CD4-positive, CD25-positive, alpha-beta regulatory T cell (primary cell): ENCODE measurements at places on chromosomes 6 and 20.

DNA sequence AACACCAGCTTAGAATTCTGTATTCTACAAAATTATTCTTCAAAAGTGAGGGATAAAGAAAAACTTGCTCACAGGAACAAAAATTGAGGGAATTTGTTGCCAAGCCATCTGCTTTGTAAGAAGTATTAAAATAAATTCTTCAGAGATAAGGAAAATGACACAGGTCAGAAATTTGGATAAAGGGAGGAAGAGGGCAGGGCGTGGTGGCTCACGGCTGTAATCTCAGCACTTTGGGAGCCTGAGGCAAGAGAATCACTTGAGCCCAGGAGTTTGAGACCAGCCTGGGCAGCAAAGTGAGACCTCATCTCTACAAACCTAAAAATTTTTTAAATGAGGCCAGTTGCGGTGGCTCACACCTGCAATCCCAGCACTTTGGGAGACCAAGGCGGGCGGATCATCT is 11.8 kb downstream of the SMIM28 start:
- no peak for DNase-seq

- DNase-seq = no peak
Measured at GRCh38 chr20:63863021-63863797, 1.9 kb upstream of the TPD52L2 start.

DNA sequence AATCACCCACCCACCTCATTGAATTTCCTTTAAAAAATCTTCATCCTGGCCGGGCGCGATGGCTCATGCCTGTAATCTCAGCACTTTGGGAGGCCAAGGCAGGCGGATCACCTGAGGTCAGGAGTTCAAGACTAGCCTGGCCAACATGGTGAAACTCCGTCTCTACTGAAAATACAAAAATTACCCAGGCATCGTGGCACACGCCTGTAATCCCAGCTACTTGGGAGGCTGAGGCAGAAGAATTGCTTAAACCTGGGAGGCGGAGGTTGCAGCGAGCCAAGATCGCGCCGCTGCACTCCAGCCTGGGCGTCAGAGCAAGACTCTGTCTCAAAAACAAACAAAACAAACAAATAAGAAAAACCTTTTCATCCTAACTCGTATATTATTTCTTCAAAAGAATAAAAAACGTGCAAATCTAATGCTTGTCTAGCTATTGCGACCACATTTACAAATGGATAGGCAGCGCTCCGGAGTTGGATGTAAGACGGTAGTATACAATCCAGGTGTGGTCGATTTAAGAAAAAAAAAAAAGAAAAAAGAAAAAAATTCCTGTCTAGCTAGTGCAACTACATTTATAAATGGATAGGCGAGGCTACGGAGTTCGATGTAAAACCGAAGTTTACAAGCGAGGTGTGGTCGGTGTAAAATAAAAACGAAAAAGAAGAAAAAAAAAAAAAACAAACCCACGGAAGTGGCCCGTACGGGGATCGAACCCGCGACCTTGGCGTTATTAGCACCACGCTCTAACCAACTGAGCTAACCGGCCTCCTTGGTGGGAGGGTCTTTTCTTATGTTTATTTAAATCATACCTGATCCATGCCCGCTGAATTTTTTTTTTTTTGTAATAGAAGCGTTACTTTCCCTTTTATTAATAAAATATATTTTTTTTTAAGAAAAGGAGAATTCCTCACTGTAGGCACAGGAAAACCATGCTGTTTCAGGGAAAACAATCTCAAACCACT is 70.7 kb upstream of the PRSS16 start:
- DNase-seq = peak; percentile 72

- no peak for DNase-seq
Measured at GRCh38 chr6:25332655-25333071, 53.5 kb downstream of the CARMIL1 start.

DNA sequence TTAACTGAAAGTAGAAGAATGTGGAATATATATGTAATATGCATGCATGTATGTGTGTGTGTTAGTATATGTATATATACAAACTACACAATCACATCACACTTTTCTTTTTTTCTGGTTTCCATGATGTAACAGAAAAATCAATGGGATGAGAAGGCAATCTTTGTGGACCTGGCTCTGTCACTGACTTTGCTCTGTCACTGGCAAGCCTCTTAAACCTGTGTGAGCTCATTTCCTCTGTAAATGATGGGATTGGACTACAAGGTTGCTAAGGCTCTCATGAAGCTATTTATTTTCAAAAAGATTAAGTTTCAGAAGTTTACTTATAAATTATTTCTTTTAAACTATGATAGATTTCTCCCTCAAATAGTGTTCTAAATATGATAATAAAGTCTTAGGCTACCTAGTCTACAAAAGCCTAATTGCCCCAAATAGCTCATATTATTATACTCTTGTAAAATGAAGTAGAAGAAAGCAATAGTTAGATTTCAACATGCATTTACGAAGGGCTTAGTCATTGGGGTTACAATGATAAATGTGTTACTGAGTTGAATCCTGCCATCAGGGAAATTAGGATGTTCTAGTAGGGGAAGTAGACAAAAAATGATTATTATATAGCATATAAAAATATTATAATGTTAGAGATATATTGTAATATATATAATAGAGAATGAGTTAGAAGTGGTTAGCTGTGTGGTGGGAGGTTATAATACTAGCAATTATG is 129.3 kb downstream of the AFG1L start:
- DNase-seq = no peak

DNA sequence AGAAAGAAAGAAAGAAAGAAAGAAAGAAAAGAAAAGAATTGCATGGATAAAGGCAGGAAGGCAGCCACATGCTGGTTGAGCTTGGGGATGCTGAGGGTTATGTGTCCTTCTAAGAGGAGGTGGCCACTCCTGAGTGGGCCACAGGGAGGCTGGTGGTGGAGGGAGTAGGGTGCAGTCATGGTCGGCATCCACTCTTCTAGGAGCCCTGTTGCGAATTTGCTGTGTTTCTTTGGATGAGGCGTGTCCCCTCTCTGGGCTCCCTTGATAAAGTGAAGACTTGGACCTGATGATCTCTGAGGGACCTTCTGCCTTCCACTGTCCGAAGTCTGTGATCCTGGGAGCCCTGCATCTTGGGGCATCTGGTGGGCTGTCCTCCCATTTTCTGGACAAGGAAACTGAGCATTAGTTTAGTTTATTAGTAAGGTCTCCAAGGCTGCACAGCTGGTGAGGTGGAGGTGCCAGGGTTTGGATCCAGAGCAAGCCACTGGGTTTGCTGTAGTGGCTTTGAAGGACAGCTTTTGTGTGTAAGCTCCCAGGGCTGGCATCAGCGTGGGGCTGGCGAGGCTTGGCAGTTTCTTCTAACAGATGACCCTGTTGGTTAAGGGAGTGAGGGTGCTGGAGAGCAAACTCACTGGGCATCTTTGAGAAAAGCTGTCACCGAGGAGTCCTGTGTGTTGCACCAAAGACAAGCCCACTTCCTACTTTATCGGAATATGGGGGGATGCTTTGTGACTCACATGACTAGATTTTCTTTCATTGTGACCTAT is 4.3 kb downstream of the DLGAP4 start:
- DNase-seq = no peak

DNA sequence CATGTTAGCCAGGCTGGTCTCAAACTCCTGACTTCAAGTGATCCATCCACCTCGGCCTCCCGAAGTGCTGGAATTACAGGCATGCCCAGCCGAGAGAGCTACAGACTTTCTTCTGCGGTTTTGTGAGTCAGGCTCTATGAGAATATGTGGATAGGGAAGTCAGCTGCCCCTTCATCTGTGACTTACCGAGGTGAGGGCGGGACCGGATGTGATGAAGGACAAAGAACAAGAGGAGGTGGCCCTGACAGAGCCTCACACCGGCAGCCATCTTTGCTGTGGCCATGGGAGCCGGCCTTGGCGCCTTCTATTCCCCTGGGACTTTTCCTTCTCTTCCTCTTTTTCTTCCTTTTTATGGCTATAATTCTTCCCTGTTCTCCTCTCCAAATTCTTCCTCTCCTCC is 67.0 kb downstream of the IYD start:
- no peak for DNase-seq

DNA sequence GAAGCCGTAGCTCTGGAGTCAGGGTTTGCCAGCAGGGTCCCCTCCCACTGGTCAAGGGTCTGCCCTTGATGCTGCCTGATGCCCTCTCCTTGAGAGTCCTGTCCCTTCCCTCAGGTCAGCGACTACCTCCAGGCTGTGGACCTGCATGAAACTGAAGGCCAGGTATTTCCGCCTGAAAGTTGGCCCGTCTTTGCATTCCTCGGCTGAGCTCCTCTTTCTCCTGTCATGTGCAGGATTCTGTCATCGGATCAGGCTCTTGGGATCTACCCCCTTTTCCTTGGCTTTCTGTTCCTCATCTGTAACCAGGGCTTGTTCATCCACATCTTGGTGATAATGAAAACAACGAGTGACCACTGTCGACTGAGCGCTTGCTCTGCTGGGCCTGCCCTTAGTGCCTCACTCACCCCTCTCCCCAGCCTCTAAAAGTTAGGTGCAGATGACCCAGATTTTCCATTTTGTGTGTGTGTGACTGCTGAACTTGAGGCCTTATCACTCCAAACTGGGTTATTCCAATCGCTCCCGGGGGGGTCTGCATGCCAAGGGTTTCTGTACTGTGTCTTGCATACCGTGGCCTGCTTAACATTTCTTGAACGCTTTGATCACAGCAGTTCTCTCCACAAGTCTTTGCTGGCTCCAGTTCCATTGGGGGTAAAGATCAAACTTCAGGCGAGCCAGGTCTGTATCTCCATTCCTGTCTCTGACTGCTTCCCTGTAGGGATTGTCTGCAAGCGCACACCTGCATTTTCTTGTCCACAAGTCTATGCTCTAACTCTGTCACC is 81.6 kb downstream of the DTD1 start:
- DNase-seq = no peak

GRCh38 chr6:89172131-89172530 is 26.3 kb downstream of the PM20D2 start:
- DNase-seq = no peak

DNA sequence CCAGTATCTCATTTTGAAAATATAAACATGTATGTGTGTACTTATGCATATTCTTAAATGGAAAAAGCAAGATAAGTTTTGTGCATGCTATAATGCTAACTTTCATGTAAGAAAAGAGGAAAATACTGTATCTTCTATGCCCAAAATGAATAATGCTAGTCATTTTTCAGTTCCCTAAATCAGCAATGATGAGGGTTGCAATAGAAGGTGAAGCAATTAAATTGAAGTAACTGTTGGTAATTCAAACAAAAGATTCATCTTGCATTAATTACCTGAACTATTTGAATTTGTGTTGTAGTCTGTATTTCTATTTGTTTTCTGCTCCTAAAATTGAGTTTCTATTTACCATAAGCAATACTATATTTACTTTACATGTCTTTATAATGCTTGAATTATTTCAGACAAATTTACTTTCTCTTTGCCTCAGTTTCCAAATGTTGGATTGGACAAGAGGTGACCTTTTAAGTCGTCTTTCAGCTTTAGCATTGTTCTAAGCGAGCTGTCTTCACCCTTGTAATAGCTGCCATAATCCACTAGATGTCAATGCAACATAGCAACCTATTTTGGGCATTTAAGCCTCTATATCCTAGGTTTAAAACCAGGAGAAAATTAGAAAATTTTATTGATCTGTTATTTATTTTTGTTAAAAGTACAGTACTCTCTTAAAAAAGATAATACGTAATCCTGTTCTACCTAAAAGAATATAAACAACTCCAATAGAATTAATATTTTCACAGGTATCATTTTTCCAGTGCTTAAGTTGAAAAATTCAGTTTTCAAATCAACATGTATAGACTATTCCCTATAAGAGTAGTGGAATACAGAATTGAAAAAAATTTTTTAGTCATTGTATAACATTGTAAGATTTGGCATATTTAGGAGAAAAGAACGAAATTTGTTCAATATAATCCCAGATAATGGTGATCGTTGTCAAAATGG is 52.3 kb upstream of the IFNGR1 start:
- DNase-seq = no peak

- no peak for DNase-seq
Measured at GRCh38 chr6:107534571-107535141, 44.7 kb downstream of the SOBP start.

DNA sequence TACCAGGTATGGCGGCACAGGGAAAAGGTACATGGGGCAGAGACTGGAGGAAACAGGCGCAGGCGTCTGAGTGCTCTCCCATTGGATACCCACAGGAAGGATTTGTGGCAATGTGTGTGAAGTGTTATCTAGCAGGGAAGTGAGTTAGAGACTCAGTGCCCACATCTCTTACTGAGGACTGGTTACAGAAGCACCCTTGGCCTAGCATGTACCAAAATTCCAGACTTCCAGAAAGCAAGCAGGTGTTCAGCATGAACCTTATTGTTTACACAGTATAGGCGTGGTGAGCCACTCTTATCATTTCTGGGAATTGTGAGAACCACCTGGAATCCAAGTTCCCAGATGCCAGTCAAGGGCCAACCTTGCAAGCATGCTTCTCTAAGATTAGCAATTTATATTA is 14.2 kb downstream of the MANBAL start:
- no peak for DNase-seq

DNA sequence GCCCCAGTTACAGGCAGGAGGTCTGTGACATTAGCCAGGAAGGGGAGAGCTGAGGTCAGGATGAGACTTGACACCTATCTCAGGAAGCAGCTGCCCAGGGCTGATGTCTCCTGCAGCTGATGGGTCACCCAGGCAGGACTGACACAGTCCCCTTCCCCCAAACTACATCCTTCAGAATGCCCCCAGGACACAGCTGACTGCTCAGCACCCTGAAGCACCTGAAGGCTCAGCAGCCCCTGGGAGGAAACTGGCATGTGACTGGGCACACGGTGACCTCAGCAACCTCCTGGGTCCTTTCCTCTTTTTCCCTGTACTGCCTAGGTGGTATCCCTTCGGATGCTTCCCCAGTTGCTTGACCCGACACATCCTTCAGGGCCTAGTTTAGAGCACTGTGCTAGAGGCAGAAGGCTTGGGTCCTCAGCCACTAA is 1.9 kb downstream of the SDC4 start:
- no peak for DNase-seq

DNA sequence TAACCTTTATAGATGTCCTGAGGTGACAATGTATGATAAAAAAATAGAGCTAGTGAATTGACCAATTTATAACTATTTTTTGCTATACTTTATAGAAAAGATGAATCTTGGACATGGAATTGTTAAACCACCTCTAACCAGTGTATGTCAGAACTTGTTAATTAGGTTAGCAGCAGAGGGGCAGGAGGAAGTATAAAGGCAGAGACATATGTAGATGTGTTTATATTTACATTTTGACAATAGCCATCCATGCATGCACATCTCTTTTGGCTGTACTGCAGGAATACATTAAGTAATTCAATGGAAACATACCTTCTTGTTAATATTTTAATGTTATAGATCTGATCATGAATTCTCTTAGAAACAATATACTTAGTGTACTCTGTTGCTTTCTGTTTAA is 254.6 kb upstream of the NT5E start:
- no peak for DNase-seq

DNA sequence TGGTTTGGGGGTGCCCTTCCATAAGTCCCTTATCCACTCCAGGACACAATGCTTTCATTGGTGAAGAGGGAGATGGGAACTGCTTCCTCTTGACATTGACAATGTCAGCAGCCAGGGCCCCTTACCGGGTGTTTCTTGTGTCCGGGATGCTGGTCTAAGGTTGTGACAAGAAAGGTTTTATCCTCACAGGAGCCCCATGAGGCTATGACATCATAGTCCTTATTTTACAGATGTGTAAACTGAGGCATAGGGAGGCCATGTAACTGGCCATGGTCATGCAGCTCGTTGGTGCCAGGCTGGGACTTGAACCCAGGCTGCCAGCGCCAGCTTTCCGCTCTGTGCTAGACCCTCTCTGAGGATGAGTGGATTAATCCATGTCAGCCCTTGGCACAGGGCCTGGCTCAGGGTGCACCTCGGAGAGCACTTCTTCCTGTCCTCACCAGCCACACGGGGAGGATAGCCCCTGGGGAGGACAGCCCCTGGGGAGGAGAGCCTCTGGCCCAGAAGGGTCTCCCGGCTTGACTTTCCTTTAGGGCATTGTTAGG is 157.3 kb downstream of the SYCP2 start:
- DNase-seq = no peak

GRCh38 chr6:134813146-134813545 is 136.8 kb downstream of the ALDH8A1 start:
- no peak for DNase-seq
